ENCODE measurements at places on chromosomes 2 and 18.

- no peak for DNase-seq
Observed at GRCh38 chr2:106749823-106750222, 136.1 kb downstream of the ST6GAL2 start.

- DNase-seq = no peak
Observed at GRCh38 chr2:72713857-72714256, 112.0 kb downstream of the EXOC6B start.

GRCh38 chr2:207676827-207677354, 34.5 kb upstream of the CCNYL1 start:
- no peak for DNase-seq

GRCh38 chr2:212961255-212961654, 190.2 kb downstream of the IKZF2 start:
- no peak for DNase-seq

GRCh38 chr2:235382179-235382578, 111.7 kb upstream of the AGAP1 start:
- DNase-seq = no peak

- no peak for DNase-seq
Observed at GRCh38 chr18:79916128-79916494, 35.3 kb downstream of the SLC66A2 start.

DNA sequence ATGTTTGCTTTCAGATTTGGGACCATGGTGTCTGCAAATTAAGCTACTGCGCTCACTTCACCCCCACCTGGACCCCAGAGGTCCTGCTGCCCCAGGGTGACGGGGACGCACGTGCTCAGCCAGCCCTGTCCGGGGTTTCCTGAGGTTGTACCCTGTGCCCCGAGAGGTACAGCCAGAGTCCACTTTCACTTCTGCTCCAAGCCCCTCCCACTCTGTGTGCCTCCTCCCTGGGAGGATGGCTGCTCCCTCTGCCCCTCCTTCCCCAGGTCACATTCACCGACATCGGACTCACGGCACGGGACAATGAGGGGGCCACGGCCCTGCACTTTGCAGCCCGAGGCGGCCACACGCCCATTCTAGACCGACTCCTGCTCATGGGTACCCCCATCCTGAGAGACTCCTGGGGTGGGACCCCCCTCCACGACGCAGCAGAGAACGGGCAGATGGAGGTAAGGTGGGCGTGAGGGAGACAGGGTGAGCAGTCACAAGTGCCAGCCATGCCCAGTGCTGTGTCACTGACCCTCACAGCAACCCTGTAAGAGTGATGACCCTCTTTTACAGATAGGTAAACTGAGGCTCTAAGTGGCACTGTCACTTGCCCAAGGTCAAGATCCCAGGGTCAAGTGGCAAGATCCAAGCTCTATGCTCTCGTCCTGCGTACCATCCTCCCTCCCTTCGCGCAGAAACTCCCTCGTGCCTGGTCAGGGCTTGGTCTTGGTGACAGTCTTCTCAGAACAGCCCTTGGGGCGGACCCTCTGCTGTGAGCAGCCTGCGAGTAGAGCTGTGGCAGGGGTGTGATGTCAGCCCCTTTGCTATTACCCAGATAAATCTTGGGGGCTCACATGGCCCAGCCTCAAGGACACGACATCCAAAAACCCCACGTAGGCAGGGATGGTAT, 7.6 kb downstream of the ESPNL start:
- DNase-seq = no peak

DNA sequence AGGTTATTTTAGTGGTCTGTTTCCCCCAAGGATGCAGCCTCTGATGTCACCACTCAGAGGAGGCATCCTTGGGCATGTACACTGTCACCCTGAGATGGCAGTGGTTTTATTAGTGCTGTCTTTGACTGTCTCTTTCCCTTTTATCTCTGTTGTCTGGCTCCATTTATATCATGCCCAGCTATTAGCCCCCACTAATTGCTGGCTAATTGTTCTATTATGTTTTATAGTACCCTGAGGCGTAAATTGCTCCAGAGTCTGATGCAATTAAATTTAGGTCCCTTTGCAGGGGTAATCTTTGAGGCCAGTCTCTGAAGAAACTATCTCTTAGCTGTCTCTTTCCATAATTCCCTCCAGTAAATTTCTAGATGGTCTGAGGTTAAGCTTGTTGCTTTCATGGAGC, 301.0 kb upstream of the KLHL29 start:
- DNase-seq = no peak

DNA sequence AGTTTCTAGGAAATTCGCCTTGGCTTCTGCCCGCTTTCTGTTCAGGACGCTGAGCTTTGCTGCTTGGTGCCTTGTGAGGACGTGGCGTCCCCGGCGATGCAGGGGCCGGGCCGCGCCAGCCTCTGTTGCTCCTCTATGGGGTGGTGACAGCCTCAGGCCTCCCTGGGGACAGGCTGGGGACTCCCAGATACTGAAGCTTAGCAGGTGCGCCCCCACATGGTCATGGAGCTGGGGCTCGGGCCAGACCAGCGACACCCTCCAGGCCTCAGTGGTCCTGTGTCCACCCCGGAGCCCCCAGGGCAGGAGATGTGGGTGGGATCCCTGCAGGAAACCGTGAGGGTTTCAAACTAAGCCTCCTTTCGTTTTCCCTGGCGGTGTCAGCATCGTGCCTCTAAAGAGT, 29.2 kb downstream of the KCNG2 start:
- DNase-seq = no peak

DNA sequence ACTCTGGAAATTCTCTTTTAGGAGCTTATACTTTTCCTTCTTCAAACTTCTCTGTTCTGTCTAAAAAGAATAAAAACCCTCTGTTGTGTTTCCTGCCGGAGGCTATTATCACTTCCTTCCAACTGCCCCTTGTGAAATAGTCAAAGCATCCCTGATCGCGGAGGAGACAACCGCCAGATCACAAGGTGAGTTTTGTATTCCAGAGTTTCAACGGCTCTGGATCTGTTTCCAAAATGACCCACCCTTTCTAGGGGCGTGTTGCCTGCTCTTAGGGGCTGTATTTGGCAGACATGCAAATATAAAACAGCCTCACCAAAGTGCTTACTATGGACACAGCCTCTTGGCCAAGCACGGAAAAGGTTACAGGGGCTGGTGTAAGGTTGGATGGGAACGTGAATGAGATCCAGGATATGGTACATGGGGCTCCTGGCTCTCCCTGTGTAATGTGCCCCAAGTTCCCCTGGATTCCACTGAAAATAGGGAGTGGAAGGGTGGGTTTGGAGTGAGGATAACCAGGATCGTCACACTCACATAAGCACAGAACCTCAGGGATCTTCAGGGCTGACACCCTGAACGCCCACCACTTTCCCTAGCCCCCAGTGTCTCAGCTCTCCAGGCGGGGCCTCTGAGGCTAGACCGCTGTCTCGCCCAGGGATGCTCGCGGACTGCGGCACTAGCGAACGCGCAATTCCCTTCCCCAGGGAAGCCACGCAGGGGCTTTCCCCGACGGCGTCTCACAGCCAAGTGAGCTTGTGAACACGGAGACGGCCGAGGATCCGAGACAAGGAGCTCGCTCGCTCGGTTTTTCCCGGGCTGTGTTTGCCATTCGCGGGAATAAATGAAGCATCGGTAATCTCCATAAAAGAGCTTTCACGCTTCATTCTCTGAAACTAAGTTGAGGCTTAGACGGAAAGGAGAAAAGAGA, 14.4 kb downstream of the EN1 start:
- no peak for DNase-seq

GRCh38 chr18:48030616-48031480, 100.4 kb upstream of the SMAD2 start:
- DNase-seq = no peak

DNA sequence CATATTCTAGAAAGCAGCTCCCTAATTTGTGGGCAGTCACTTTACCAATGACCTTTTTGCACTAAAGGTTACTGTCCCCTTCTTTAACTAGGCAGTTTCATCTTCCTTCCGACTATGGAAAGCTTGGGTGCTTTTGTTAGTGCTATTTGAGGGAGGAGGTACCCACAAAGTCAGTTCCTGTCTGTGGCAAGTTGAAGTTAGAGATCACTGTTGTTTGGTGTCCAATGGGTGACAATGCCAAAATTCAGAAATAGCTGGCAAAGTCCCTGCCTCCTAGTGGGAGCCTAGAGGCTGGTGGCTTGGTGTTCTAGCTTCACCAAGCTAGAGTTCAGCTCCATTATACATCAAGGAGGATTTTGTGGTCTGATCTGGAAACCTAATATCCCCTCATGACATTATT, 87.1 kb upstream of the PNPT1 start:
- no peak for DNase-seq

DNA sequence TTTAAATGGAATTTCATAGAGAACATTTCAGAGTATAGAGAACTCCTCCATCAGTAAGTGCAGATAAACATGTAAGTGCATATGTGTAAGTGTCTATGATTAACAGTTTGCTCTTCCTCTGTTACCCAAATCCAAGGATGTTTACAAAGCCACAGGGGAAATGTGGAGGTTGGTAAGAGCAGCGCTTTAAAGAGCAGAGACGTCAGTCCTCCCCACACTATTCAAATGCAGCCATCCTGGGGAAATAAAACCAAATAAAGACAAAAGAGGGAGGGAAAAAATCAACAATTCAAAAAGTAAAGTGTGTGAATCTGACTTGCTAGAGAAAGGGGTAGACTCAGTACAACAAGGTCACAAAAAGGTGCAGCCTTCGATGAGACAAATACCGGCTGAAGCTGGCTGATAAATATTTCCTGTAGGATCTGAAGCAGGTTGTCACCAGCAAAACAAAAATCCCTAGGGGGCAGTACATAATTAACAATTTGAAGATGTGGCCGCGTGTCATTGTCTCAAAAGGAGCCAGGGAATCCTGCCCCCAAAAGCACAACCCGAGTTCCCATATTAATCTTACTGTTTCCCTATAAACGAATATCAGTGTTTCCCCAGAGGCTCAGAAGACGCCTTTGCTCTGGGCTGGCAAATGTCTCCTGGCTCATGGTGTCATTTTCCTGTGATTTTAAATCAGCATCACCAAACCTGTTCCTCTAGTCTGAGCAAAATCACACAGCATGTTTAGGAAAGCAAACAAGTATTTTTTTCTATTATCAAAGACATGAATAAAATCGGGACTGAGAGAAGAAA, 216.5 kb downstream of the CDCA7 start:
- no peak for DNase-seq

GRCh38 chr2:11370377-11371091, 26.1 kb upstream of the ROCK2 start:
- DNase-seq = no peak

DNA sequence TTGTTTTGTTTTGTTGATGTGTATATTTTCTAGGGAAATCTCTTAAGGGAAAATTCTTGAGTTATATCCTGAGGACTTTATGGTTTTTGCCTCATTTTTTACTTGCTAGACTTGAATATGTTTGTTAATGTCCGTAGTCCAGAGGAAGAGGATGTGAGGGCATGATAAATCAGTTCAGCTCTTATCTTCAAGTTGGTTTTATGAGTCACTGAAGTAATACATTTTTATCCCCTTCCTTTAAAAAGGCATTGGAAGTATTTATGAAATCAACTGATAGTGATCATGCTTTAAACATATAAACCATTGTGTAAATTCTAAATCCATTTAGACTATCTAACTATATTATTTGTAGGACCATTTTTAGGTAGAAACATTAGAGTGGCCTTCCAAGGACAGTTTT, 43.9 kb upstream of the CYBRD1 start:
- DNase-seq = no peak

- no peak for DNase-seq
Observed at GRCh38 chr2:5145801-5146200, 546.4 kb upstream of the SOX11 start.

DNA sequence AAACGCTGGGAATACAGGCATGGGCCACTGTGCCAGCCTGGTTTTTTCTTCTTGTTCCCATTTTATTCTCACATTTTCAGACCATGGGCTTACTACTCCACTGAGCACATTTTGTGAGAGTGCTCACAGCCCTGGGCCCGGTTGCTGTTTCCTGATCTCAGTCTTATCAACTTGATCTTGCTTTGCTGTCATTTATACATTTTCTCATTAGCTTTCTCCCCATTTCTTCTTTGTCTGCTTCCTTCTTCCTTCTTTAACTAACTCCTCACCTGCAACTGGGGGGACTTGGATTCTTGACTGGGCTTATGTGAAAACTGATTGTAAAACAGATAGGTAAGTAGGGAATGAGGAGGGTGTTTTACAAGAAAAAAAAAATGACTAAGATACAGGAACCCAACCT, 117.3 kb downstream of the PLB1 start:
- no peak for DNase-seq

DNA sequence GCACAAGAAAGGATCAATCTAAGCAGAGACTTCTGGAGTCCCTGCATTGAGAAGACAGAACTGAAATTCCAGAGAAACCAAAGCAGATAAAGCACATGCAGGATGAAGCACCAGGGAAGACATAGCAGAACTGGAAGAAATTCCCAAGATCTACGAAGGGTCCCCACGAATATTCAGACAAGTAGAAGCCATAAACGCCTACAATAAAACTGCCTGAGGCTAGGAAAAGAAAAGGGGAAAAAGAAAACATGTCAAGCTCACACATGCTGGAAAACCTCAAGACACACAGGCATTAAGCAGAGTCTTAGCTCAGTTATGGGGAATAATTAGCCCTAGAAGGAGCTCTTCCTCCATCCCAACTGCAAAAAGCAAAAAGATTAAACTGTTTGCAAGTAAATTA, 171.2 kb downstream of the NBAS start:
- no peak for DNase-seq

DNA sequence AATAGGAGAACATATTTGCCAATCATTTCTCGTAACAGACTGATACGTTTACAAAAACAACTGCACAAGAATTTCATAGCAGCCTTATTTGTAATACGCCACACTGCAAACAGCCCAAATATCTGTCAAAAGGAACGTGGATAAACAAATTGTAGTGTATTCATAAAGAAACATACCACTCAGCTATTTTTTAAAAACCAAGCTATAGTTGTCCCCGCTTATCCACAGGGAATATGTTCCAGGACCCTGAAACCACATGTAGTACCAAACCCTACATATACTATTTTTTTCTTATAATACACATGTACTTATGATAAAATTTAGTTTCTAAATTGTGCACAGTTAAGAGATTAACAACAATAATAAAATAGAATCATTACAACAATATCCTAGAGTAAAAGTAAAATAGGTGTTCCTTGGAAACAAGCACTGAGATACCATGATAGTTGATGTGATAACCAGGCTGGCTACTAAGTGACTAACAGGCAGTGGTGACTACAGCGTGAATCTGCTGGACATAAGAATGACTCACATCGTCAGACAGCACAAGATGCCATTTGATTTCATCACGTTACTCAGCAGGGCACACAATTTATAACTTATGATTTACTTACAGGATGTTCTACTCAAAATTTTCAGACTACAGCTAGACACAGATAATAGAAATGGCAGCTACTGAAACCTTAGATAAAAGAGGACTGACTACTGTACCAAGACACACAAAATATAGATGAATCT, 367.4 kb downstream of the NCKAP5 start:
- DNase-seq = no peak

- no peak for DNase-seq
Observed at GRCh38 chr2:22719396-22719795, 665.6 kb upstream of the KLHL29 start.

GRCh38 chr2:185625604-185626003, 113.0 kb upstream of the FSIP2 start:
- no peak for DNase-seq

Data from stimulated activated CD4-positive, alpha-beta T cell treated with anti-CD3 and anti-CD28 coated beads, Interleukin-12 subunit alpha, Interleukin-12 subunit beta, amount 100 ng/mL, for 24 hours (primary cell).